ENCODE measurements at places on chromosomes 6 and 20.

GRCh38 chr6:41713650-41714291 lies 21.6 kb downstream of the TFEB start:
- DNase-seq, result no peak

DNA sequence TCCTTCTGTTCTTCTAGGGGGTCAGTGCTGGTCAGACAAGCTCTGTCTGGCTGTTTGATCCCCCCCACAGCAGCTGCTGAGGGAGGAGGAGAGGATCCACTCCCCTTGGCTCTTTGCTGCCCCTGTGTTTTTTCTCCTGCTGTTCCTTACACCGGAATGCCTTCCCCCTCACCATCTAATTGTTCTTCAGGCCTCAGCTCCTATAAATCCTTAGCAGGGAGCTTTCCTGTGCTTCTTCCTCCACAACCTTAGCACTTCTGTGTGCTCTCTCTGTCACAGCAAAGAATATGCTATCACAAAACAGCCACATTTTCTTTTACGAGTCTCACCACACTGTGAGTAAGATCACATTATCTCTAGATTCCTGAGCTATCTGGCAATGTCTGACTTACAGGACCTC lies 196.6 kb downstream of the OTOR start:
- no peak for DNase-seq

DNA sequence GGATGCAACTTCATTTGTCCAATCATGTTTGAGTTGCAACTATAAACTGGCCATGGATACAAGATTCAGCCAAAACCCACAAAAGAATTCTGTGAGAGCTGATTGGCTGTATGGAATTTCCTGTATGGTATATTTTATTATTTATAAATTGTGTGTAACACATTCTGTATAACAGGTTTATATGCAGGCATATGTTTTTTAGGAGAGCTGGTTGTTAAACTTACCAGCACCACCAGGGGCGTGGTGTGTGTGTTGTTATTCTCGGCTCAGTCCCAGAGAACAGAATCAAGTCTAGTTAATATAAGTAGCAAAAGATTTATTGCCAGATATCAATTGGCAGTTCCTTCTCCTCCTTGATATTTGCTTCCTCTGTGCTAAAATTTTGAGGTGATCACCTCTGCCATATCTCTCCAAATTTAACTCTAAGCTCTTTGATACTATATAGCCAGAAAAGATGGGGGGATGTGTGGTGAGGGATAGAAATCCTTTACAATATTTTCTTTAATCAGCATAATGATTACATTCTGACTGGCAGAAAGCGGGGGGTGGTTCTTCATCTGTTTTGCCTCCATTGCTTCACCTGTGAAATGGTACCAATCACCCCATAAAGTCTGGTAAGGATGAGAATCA lies 22.9 kb downstream of the CNBD2 start:
- DNase-seq, result no peak

GRCh38 chr20:41224281-41224680 lies 86.9 kb downstream of the PLCG1 start:
- no peak for DNase-seq

GRCh38 chr6:93418033-93418407 lies 1.3 kb downstream of the EPHA7 start:
- no peak for DNase-seq

GRCh38 chr6:146910611-146911010 lies 293.6 kb upstream of the STXBP5 start:
- no peak for DNase-seq

GRCh38 chr6:13803581-13803980 lies 10.8 kb downstream of the MCUR1 start:
- DNase-seq, result no peak

GRCh38 chr6:144449911-144450597 lies 164.9 kb downstream of the UTRN start:
- DNase-seq, result no peak

DNA sequence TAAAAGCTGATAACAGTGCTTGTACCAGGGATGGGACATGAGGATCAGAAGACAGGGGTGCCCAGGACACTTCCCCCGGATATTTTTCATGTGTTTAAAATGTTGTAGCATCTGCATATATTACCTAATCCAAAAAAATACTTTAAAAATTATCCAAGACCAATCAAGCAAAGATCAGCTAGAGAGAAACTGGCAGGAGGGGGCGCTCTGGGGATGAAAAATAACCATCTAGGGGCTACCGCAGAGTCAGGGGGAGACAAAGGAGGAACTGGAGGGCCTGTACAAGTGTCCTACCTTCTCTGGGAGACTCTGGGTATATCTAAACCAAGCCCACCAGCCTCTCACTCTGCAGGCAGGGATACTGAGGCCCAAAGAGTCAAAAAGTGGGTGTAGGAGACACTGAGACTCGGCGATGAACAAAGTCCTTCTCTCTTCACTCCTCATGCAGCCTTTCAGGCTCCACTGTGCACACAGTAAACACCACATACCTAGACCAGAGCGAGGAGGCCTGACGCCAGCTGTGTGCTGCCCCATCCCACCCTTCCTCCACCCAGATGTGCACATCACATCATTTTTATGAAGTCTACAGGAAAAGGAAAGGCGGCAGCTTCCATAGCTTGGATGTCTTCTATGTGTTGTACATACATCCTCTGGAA lies 9.8 kb downstream of the RIMS4 start:
- DNase-seq, result no peak

- no peak for DNase-seq
Observed at GRCh38 chr20:42688576-42688975, 501.1 kb downstream of the PTPRT start.

DNA sequence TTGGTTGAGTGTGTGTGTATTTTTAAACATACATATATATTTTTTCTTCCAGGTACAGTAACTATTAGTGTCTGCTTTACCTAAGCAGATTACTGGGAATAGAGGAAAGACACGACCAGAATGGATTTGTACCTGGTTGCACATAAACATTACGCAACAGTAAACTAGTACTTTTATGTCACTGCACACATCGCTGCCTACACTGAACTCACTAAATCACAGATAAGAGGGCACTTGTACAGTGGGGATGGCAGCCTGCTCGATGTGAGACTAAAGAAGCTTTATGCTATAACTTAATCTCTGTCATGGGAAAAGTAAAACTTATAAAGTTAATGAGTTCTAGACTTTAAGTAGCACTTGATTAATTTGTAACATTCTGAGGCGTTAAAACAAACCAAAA lies 89.5 kb upstream of the SIM1 start:
- no peak for DNase-seq

DNA sequence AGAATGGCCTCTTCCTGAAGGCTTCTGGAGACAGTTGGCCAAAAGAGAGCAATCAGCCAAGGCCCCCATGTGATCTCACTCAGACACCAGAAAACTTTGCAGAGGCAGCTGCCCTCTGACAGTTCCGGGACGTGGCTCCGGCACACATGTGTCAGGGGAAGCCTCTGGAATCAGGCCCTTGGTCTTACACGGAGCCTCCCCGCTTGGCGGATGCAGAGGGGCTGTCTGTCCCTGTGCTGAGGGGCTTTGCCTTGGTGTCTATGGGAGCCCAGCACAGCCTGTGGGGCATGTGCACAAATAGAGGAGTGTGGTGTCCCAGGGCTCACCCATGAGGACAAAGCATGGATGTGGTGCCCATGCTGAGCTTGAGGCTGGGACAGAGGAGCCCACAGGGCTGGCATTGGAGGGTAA lies 13.8 kb downstream of the SIGLEC1 start:
- no peak for DNase-seq

DNA sequence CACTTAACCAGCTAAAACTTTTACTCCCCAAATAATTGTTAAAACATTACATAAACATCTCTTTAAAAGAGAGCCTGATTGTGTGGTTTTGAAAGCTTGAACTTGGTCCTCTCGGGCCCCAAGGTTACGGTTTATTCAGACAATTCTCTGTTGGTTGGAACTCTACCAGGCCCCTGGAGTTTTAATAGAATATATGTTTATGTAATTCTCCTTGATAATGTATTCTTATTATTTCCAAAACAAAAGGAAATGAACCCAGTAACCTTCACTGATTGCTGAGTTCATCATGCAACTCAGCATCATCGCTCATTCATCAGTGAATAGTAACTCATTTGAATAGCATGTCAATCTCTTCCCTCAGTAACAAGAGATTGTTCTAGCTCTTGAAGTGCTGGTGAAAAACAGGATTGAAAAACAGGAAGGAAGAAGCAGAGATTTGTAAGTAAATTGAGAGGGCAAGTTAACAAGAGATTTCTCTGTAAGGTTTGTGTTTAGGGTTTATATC lies 464.5 kb upstream of the MARCKS start:
- no peak for DNase-seq

DNA sequence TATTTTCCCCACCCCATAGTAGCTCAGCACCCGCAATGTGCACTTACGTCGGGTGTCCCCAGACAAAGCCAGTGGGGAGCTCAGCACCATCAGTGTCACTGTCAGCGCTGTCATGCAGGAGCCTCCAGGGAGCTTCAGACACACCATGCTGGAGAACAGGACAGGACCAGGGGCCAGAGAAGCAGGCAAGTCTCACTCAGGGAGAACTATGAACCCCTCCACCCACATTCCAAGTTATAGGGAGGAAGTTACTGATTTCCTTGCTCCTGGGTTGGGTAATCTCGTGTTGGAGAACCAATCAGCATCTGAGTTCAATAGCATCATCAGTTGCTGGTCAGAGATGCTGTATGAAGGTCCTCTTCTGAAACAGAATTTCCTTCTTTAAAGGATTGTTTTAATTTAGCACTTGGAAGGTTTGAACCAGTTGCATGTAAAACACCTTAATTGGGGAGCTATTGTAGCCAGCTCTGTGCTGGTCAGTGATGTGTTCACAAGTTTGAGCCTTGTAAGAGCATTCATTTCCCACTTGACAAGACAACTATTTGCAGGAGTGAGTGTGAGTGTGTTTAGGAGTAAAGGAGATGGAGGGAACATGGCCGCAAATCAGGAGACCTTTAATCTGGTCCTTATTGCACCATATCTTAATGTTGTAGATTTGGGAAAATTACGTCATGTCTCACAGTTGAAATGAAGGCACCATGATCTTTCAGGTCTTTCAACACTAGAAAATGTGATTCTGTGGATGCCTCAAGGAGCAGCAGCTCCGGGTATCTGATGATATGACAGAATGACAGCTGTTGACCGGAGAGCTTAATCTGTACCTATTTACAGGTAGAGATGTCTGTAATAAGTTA lies at the start of gene HLA-DRB1:
HLA-DRB1 (minus strand) TSS at position 253 of the 854 bp plus-strand sequence; CDS start at position 147, 106 bp downstream.
- DNase-seq, result no peak

GRCh38 chr20:57211406-57211805 lies 55.0 kb downstream of the BMP7 start:
- DNase-seq, result no peak

DNA sequence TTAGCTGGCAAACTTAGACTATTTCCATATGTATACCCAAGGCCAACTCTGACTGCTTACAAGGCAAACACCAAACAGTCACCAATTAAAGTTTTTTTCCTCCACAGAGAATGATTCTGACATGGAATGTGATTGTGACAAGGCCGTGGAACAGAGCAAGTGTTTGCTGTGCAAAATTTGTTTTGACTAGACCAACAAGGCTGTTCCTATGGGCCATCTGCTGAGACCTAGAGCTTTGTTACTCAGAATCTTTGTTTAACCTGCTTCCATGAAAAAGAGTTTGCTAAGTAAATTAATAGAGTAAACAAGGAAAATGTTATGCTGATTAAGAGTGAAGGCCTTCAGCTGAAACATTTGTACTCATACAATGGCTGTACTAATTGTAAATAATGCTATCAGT lies 51.6 kb upstream of the IMPG1 start:
- no peak for DNase-seq

GRCh38 chr20:61753987-61754956 lies 311.4 kb downstream of the TAF4 start:
- DNase-seq, result no peak

GRCh38 chr6:4804095-4804494 lies 27.9 kb downstream of the CDYL start:
- no peak for DNase-seq

- DNase-seq, result no peak
Observed at GRCh38 chr6:152386131-152386530, 251.0 kb downstream of the SYNE1 start.

DNA sequence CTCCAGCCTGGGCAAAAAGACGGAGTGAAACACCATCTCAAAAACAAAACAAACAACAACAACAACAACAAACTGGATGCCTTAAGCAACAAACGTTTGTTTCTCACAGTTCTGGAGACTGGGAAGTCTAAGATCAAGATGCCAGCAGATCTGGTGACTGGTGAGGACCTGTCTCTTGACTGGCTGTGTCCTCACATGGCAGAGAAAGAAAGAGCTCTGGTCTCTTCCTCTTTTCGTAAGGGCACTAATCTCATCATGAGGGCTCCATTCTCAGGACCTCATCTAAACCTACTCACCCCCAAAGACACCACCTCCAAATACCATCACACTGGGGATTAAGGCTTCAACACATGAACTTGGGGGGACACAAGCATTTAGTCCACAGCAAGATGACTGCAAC lies 13.5 kb upstream of the GFOD1 start:
- no peak for DNase-seq

GRCh38 chr6:23280437-23280836 lies 711.1 kb downstream of the HDGFL1 start:
- no peak for DNase-seq

DNA sequence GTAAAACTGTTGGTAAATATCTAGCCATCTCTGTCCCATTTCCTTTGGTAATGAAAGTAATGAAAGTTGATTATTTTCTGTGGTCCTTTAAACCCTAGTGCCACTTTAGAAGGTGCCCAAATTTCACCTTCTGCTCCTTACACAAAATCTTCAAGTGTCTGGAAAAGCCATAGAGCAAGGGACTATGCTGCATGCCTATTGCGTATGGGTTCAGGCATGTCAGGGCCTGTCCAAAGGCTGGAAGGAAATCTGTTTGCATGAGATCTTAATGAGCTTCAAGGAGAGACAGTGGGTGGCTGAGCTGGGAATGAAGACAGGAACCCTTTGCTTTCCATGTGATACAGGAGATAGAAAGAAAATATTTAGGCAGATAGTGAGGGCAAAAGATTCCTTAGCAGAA lies 66.6 kb upstream of the CCN6 start:
- no peak for DNase-seq

DNA sequence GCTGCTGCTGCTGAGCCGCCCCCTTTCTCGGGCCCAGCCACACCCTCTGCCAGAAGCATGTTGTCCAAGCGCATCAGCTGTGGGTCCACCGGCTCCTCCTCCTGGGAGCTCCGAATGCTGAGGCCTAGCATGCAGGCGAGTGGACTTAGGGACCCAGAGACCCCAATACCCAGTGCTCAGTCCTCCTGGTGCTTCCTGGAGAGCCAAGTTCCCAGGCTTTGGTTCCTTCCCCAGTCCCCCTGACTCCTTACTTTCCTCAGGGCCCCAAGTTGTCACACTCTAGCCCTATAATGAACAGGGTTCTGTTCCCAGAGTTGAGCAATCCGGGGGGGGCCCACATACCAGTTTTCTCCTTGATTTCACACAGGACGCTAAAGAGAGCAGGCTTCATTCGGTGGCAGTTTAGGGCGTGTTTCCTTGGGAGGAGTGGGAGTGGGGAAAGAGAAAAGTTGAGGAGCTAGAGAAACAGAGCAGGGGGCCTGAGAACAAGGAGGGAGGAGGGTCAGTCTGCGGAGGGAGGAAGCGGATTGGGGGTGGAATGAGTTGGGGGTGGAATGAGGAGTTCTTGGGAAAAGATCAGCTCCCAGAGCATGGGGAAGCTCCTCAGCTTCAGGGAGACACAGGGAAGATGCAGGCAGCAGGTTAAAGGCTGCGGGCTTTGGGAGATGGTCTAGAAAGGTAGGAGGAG lies 1.5 kb downstream of the PBX2 start:
- no peak for DNase-seq

Data from stimulated activated CD8-positive, alpha-beta memory T cell treated with anti-CD3 and anti-CD28 coated beads, Interleukin-7, amount 100 ng/mL, for 4 hours (primary cell).